Skin of body (tissue), 3 donors: ENCODE measurements at places on chromosomes 13 and 19. TPM values are rescaled to one million over a fixed set of nuclear protein-coding genes. Genes with fewer than 3 reads are reported as not detected.

Gene PSG1
- not detected for total RNA-seq

Gene LRRC63
- 0.10 TPM for total RNA-seq

Gene HSD17B14
- 3.4 TPM for total RNA-seq

Gene YJEFN3
- 0.69 TPM for total RNA-seq

Gene URAD
- not detected for total RNA-seq

Gene PRSS57
- 0.69 TPM for total RNA-seq

Gene ZNF345
- 9.6 TPM for total RNA-seq

Gene BRME1
- total RNA-seq = 2.6 TPM

Gene SIGLEC11
- total RNA-seq = 0.79 TPM

Gene FKRP
- total RNA-seq = 7.0 TPM

Gene KASH5
- total RNA-seq = not detected

Gene GARIN5A
- total RNA-seq = 0.69 TPM

Gene PLEKHF1
- 10.7 TPM for total RNA-seq

Gene HPN
- total RNA-seq = 0.69 TPM

Gene RASL11A
- 4.6 TPM for total RNA-seq

Gene C19orf18
- 0.89 TPM for total RNA-seq

Gene RAB20
- total RNA-seq = 8.0 TPM

Gene ZNF471
- total RNA-seq = 8.9 TPM

Gene EBI3
- not detected for total RNA-seq

Gene IGFL2
- total RNA-seq = 19.9 TPM

Gene FCHO1
- 2.4 TPM for total RNA-seq

Gene LDLR
- total RNA-seq = 124 TPM

Gene ADGRE3
- total RNA-seq = 1.2 TPM

Gene PDX1
- 0.10 TPM for total RNA-seq

Gene CEACAM19
- 3.4 TPM for total RNA-seq

Gene CYP4F11
- not detected for total RNA-seq

Gene ATXN8OS
- total RNA-seq = not detected

Gene PLK5
- 0.10 TPM for total RNA-seq

Gene NKPD1
- 4.2 TPM for total RNA-seq

Gene MAB21L1
- 0.99 TPM for total RNA-seq

Gene LGALS14
- not detected for total RNA-seq

Gene HNRNPUL1
- 108 TPM for total RNA-seq

Gene SMAD9
- total RNA-seq = 11.2 TPM

Gene MUC16
- 0.49 TPM for total RNA-seq

Gene CGB3
- not detected for total RNA-seq

Gene B3GNT3
- 0.79 TPM for total RNA-seq

Gene PTPRS
- total RNA-seq = 80.4 TPM

Gene UGGT2
- total RNA-seq = 45.5 TPM

Gene FBXW9
- total RNA-seq = 3.5 TPM

Gene TEX101
- total RNA-seq = not detected

Gene CCL25
- total RNA-seq = 0.39 TPM

Gene CBY2
- total RNA-seq = not detected

Gene KLHL1
- 0.10 TPM for total RNA-seq

Gene CEACAM7
- total RNA-seq = 0.30 TPM

Gene SPACA6
- 5.3 TPM for total RNA-seq

Gene CEACAM18
- total RNA-seq = not detected

Gene ZNF701
- 17.5 TPM for total RNA-seq

Gene SH2D3A
- 10.4 TPM for total RNA-seq

Gene ARMC6
- 15.5 TPM for total RNA-seq

Gene CRX
- not detected for total RNA-seq

Gene ABHD13
- 10.6 TPM for total RNA-seq

Gene CD70
- total RNA-seq = 0.30 TPM

Gene VAV1
- total RNA-seq = 4.7 TPM

Gene CGB8
- not detected for total RNA-seq

Gene TMTC4
- 22.9 TPM for total RNA-seq

Gene S1PR4
- 1.9 TPM for total RNA-seq
